ENCODE measurements at places on chromosomes 12 and 14. TPM values are rescaled to one million over a fixed set of nuclear protein-coding genes. Genes with fewer than 3 reads are reported as not detected.

DNA sequence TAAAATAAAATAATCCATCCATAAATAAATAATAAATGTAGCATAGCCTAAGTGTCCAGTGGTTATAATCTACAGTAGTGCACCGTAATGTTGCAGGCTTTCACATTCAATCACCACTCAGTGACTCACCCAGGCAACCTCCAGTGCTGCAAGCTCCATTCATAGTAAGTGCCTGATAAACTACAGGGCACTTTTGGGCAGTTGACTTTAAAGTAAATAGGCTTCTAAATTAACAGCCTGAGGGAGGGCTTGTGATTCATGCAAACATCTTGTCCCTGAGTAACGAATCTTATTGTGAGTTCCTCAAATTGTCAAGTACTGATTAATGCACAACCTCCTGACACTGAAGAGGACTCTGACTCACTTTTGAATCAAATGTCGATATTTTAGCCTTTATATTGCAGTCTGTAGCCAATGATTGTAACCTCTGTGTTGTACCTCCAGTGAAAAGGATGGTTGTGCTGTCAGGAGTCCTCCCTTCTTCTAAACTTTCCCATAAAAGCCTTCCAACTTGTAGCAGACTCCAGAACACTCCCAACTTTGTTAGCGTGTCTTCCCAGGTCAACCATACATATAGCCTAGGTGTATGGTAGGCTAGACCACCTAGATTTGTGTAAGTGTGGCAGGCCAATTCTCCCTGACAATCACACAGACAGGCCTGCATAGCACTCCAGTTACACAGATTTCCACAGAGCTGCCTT, 55.0 kb upstream of the BICD1 start:
- no peak for DNase-seq

DNA sequence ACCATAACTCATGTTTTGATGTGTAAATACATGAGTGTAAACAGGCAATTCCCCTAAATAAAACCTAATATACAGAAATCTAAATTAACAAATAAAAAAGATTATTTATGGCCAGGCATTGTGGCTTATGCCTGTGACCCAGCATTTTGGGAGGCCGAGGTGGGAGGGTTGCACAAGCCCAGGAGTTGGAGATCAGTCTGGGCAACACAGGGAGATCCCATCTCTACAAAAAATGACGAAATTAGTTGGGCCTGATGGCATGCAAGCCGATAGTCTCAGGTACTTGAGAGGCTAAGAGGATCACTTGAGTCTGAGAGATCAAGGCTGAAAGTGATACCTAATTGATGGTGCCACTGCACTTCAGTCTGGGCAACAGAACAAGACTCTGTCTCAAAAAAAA, 48.7 kb downstream of the BCAT1 start:
- DNase-seq, result no peak

DNA sequence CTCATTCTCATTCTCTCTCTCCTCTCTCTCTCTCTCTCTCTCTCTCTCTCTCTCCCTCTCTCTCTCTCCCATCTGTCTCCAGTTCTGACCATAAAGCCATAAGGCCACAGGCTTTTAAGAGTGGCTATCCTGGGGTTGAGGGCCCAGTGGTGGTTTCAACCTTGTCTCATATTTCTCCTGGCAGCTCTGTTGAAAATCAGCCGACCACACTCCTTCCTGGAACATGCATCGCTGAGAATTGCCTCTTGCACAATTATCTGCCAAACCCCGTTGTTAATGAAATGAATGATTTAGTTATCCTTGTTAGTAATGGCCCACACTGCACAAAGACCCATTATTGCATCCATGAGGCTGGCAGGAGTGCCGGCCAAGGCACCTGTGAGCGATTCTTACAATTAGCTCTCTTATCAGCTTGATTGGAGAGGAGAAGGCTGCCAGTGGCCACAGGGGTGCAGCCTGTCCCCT, 30.4 kb upstream of the KCNA5 start:
- DNase-seq, result no peak

GRCh38 chr14:95072310-95072905, 84.9 kb downstream of the DICER1 start:
- no peak for DNase-seq

GRCh38 chr12:107493135-107493494, 192.5 kb upstream of the PWP1 start:
- DNase-seq, result no peak

- no peak for DNase-seq
These were observed 27.0 kb downstream of the RHOF start for GRCh38 chr12:121766290-121767039.

- DNase-seq, result no peak
These were observed 86.1 kb downstream of the SLC24A4 start for GRCh38 chr14:92409043-92409442.

DNA sequence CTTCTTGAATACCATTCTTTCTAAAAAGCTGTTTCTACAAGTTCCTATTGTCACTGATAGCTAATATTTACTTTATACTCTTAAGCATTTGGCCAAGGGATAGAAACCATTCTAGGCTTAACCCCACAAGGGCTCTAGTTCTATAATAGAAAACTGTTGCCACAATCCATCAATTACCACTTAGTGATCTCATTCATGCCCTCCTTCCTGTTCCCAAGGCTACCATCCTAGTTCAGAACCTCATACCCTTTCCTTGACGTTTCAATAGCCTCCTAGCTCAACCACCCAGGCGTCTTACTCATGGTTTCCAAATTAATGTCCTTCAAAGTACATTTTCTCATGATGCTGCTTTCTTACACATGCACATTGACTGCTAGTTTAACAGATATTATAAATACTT, 493.5 kb downstream of the NAV3 start:
- DNase-seq, result no peak

DNA sequence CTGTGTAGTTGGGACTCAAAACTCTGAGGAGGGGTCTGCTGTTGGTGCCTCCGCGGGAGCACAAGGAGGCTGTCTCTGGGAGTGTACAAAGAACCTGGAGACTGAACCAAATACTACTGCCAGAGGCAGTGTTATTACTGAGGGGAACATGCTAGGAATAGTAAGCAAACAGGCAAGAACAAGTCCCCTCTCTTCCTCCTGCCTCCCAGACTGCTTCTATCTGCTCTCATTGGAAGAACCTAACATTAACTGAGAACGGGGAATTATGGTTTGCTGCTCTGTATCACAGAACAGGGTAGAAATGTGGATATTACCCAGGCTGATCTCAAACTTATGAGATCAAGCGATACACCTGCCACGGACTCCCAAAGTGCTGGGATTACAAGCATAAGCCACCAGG, 4.5 kb upstream of the KMT5A start:
- no peak for DNase-seq

GRCh38 chr14:61557262-61557661, 138.1 kb upstream of the HIF1A start:
- no peak for DNase-seq

DNA sequence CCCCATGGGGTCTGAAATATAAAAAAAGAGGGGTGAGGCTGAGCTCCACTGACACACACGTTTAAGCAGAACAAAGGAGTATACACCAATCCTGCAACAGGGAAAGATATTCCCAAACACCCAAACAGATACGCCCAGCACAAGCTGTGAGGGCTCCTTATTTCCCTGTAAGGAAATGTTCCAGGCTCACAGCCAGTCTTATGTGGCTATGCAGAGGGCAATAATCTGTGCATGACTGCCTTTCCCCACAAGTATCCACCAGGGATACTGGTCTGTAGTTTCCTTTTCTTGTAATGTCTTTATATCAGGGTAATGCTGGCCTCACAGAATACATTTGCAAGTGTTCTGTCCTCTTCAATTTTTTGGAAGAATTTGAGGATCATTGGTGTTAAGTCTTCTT, 141.7 kb upstream of the DAAM1 start:
- no peak for DNase-seq

GRCh38 chr14:81433378-81433777, 33.3 kb upstream of the STON2 start:
- DNase-seq, result no peak

DNA sequence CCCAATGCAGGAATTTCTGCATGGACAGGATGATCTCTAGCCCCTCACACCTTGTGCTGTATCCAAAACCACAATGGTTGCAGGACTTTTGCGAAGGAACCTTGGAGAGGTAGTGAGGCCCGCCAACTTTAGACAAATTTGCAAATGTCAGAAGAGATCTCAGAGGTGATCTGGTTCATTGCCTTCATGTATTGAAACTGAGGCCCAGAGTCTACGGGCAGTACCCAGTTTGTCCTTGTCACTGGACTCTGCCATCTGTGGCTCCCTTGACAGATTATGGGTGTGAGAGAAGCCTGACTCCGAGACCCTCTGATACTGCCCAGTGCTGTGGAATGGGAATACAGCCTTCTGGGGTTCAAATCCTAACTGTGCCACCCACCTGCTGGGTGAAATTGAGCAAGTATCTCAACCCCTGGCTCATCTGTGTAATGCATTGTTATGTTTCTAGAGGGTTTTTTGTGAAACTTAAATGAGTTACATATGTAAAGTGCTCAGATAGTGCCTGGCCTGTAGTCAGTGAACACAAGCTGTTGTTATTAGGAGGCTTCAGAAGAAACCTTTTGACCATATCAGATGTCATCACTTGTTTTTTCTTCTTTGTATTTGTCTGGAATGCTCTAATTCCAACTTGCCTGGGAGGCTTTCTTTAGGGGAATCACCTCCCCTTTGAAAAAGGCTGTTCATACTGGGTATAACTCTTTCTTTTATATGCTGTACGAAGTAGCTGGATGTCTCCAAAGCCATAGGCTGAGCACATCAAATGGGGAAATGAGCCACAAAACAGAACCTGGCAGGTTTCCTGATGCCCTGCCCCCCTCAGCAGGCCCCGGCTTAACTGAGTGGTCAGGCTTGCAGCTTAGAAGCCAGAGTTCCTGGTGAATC, 71.4 kb upstream of the SRSF5 start:
- DNase-seq, result no peak

DNA sequence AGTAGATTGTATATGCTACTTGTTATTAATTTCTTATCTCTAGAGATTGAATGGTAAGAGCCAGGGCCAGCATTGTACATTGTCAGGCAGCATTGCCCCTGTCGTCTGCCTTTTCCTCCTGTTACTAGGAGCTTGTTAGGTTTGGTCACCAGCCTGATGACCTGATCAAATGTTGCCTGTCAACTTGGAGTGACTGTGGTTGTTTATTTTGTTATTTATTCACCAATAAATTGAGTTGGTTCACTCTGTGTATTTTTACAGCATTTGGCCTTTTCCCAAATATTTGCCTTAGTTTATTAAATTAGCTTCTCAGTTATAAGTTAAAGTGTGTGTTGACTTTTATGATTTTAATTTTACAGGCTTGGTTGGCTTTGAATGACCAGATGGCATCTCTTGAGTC, 88.4 kb downstream of the PRKCH start:
- DNase-seq, result no peak

- no peak for DNase-seq
These were observed 45.6 kb downstream of the STAB2 start for GRCh38 chr12:103632554-103633216.

DNA sequence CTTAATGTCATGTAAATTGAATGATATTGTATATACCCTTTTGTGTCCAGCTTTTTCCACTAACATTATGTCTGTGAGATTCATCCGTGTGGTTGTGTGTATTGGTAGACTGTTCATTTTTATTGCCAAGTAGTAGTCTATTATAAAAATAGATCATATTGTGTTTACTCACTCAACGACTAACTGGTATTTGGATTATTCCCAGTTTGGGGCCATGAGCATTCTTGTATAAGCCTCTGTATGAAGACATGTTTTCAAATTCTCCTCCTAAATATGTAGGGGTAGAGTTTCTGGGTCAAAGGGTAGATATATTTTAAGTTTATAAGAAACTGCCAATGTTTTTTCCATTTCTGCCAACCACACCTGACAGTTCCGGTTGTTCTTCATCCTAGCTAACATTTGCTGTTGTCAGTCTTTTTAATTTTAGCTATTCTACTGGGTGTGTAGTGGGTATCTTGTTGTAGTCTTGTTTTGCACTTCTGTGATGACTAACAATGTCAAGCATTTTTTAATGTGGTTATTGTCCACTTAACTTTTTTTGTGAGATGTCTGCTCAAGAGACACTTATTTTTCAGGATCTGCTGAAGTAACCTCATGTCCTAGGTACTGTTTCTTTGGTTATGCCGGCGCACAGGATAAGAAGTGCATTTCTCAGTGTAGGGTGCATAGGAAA, 93.2 kb downstream of the DACT1 start:
- DNase-seq, result no peak

- no peak for DNase-seq
These were observed 103.1 kb upstream of the PPM1H start for GRCh38 chr12:63037746-63038712.

GRCh38 chr14:42437809-42438208, 831.1 kb downstream of the LRFN5 start:
- no peak for DNase-seq

GRCh38 chr14:91891721-91892220, 24.4 kb upstream of the TC2N start:
- no peak for DNase-seq

DNA sequence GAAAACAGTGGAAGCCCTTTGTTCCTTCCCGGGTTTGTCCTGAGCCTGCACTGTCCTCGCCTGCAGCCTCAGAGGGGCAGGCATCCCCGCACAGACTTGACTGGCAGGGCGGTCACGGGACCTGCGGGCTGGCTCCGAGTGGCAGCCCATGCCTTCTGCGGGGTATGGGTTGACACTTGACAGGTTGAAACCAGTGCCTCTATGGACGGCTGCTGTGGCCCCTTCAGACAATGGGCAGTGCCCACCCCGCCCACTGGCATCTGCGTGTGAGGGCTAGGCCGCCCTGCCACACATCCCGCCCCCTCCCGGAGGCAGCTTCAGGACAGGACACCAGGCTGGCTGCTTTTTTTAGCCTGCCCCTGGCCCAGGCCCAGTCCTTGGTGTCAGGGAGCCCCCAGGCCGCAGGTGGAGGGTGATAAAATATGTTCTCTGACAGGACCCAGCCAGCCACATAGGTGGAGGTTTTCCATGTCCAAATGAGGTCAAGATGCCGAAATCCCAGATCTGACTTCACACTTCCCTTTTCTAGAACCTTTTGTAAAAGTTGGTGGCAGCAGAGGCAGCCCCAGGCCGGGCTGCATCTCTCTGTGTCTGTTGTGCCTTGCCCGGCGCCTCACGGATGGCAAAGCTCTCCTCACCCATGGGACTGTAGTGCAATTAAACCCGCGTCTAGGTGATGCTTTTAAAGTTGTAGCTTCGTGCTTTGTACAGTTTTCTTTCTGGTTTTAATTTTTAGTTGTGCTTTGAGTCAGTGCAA, 10.0 kb downstream of the ANKRD9 start:
- no peak for DNase-seq

- DNase-seq, result peak; percentile 82
These were observed at the start of gene TTC5 for GRCh38 chr14:20305265-20306078. TTC5 (minus strand) TSS chr14:20305951; CDS start chr14:20305937, 14 bp downstream.

SUSD6 gene
- total RNA-seq, result 54.1 TPM

RPL41 gene
- 1,895 TPM for total RNA-seq

ST8SIA1 gene
- 1.0 TPM for total RNA-seq

RAB15 gene
- total RNA-seq, result 17.6 TPM

ARMH4 gene
- total RNA-seq, result 6.6 TPM

Data from glomerular endothelial cell (primary cell).